8988T (cell line): ENCODE measurements at places on chromosomes 13 and 19.

- DNase-seq: no peak
These were observed 34.5 kb upstream of the UQCRFS1 start for GRCh38 chr19:29247471-29247870.

DNA sequence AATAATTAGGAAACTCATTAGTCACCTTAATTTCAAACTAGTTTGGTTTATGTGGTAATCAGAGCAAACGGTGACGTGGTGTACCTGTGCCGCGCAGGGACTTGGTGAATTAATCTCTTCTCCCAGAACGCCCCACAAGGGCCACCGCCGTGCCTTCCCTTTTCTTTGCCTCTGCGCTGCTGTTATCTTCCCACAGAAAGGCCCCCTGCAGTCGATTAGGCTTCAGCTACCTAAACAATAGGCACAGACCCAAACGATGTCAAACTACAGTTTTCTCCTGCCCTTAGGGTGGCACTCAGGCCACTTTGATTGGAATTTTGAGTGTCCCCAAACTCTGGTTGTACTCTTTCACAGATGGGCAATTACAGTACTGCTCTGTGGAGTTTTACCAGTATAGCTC lies 115.5 kb downstream of the GGACT start:
- no peak for DNase-seq

DNA sequence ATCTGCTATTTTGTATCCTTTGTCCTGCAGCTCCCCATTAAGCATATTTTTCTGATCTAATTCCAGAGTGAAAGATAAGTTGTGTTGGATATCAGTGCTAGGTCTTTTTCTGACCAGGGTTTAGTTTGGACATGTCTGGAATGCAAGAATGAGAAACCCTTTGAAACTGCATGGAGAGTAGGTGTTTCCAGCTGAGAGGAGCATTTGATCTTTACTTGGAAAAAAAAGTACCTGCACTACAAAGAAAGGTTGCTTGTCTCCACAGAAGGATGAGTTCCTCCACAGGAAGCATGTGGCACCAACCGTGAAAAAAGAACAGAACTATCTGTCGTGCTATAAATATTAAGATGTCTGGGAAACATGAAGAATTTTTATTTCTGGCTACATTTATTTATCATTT lies 36.6 kb upstream of the MED4 start:
- DNase-seq: no peak

GRCh38 chr19:58513213-58513693 lies 1.5 kb upstream of the SLC27A5 start:
- DNase-seq: no peak

DNA sequence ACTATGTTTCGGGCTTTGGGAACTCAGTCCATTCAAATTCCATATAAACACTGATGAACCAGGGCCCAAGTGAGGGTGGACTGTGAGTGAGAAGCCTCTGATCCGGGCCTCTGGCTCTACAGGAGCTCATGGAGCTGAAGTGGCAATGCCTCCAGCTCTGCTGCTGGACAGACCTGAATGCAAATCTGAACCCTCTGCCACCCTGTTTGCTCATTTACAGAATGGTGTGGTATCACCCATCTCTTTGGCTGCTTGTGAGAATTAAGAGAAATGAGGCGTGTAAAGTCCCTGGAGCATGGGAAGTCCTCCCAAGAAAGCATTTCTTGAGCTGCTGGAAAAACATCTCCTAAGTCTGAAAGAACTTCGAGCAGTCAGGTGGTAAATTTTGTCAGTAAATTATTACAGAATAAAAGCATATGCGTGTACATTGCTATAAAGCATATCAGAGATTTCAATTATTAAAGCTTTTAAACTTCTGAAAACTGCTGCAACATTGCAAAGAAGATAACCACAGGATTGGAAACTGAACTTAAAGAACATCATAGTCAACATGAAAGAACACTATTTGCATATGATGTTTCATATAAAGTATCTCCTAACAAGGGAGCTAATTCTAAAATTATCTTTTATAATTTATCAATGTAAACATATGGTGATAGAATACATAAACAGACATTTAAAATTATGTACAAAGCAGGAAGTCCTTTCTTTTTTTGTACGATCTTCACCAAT lies 369.0 kb downstream of the UQCRFS1 start:
- DNase-seq: no peak

- no peak for DNase-seq
These were observed 3.3 kb downstream of the REX1BD start for GRCh38 chr19:18591735-18592385.

GRCh38 chr13:113666329-113666670 lies 719 bp upstream of the GRK1 start:
- no peak for DNase-seq

DNA sequence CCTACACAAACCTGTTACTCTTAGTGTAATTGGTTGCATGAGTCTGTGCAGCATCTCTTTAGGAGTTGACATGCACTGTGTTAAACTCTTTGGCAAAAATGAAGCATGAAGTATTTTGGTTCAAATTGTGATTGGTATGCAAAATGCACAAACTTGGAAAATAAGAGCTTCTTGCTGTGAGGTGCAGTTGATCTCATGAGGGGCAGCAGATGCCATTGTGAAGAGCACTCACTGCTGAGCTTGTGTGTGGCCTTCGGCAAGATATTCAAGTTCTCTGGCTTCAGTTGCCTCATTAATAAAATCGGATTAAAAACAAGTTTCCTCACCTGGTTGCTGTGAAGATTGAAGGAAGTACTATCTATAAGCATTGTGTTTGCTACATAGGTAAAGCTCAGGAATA lies 142.3 kb downstream of the KATNAL1 start:
- DNase-seq: no peak

DNA sequence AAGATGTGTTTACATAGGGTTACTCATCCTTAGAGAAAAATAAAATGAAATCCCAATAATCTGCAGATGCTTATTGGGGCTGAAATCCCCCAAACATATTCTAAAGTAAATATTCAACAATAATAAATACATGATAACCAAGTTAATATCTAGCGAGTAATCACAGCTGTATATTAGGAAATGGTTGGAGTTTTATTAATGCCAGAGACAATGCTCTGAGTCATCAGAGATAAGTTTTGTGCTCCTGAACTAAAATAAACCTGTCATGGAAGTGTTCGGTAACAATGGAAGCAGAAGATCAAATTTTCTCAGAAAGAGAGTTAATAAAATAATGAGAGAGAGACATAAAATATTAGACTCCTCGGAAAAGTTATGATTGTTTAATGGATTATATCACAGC lies 31.4 kb downstream of the FLT1 start:
- no peak for DNase-seq

DNA sequence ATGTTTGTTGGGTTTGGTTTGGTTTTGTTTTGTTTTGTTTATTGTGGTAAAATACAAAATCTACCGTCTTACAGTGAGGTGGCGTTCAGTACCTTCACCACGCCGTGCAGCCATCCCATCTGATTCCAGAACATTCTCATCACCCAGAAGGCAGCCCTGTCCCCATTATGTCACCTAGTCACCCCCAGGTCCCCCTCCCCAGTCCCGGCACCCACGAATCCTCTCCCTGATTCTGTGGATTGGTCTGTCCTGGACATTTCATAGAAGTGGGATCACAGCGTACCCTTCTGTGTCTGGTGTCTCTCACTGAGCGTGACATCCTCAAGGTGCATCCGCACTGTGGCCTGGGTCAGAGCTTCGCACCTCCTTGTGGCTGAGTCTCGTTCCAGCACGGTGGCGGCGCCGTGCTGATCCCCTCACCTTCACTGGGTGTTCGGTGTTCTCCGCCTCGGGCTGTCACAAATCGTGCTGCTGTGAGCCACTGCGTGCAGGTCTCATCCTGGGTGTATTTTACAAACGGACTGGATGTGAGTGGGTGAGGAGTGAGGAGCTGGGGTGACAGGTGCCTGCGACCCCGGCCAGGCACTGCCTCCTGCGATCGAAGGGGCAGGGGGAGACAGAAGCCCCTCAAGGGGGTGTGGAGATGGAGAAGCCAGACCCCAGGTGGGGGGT lies 580 bp upstream of the TEKTIP1 start:
- DNase-seq: no peak

DNA sequence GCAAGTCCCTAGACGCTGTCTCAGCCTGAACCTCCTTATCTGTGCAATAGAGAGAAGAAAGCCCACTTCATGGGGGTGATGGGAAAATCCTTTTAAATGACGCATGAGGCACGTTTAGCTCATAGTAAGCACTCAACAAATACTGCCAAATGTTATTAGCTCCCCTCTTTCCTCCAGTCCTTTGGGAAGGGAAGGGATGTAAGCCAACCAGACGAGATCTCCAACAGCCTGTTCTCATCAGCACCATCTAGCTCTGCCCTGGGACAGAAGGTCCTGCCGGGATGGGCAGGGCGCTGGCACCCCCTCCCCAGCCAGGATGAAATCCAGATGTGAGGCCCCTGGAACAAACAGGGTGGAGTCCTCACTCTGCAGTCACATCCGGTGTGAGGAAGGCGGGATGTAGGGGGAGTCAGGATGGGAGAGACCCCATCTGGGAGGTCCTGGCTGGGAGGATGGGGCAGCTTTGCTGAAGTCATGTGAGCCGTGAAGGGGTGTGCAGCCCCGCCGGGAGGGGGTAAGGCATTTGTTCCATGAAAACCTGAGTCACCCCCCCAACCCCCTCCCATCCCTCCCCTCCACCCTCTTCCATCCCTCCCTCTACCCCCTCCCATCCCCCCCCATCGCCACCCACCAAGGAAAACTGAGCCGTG lies 4.6 kb downstream of the S1PR2 start:
- no peak for DNase-seq

DNA sequence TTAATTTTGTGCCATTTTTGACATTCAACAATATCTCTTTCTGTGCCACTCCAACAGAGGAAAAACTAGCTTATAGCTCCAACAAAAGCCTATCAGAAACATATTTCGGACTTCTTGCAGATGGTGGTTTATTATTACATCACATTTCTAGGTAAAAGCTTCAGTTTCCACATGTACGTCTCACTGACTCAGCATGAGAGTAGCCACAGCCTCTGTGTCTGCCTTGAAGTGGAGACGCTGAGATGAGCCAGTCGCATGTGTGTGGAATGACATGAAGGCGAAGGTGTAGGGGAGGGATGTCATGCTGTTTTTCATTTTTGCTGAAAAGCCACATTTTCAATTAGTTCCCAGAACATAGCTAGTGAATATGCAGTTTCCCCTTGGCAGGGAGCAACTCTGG lies 598.6 kb downstream of the EFNB2 start:
- no peak for DNase-seq

GRCh38 chr13:29582171-29582570 lies 13.3 kb downstream of the SLC7A1 start:
- DNase-seq: no peak

DNA sequence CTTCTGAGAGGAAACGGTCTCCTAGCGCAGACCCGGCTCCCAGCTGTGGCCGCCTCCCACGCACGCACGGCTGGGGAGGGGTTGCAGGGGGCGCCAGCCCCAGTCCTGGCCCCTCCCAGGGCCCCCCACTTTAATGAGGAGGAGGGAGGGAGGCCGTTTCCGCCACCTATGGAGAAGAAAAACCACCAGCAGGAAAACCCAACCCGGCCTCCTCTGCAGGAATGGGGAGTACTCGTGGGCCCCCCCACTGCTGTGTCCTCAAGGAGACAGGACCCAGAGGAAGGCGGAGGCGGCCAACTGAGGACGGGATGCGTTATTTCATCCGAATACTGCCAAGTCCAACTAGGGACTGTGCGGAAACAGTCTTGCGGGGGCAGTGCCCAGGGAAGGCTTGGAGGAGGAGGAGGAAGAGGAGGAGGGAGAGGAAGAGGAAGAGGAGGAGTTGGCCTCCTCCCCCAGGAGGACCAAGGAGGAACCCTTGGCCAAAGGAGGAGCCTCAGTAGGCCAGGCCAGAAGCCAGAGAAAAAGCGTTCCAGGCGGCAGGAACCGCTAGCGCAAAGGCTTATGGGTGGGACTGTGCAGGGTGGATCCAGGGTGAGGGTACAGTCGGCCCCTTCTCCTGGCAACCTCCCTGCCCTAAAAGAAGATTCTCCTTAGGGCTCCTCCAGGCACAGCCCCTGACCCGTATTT lies 3.9 kb upstream of the SSBP4 start:
- no peak for DNase-seq

DNA sequence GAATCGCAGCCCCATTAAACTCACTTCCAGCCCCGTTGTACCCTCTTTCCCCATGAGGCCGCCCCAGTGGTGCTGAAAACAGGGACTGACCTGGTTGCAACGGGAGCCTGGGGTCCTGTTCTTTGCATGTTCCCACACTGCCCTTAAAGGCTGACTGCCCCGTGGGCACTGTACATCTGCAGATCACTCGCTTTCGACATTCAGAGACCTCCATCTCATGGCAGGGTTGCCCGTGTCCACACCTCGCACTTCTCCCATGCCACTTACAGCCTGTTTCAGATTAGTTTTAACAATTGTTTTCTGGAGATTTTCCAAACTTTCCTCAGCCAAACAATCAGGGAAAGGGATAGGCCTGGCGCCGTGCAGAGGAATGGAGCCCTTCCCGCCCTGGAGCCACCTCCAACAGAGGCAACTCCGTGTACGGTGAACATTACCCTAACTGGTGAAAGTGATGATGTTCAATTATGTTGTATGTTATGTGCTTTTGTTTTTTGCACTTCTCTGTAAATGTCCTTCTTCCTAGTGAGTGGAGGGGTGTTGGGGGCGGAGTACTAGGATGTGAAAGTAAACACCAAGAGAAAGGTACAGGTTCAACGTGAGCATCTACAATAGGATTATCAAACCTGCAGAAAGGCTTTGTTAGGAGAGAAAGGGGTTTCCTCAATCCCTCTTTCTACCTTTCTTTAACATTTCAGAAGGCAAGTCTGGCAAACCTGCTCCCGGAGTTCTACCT lies 262.8 kb downstream of the FOXO1 start:
- no peak for DNase-seq

DNA sequence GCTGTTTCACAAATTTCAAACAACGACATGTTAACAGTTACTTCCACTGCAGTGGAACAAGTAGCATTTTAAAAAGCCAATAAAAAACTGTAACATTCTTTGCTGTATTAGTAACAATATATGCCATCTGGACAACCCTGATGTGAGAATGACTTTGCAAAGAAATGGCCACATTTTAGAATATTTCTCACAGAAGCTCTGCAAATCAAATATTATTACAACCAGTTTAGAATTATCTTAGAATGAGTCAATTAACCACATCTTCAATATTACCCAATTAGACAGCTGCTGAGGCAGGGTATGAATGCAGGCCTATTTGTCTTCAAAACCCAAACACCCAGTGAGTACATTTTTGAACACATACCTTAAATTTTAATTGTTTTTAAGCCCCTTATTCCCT lies 3.2 kb downstream of the ZNF699 start:
- no peak for DNase-seq

GRCh38 chr13:77696006-77696878 lies 1.2 kb upstream of the SLAIN1 start:
- no peak for DNase-seq

- DNase-seq: peak; percentile 27
These were observed 8.9 kb upstream of the CYP4F3 start for GRCh38 chr19:15631817-15632216.

GRCh38 chr19:42109896-42110295 lies 22.4 kb downstream of the POU2F2 start:
- DNase-seq: no peak

DNA sequence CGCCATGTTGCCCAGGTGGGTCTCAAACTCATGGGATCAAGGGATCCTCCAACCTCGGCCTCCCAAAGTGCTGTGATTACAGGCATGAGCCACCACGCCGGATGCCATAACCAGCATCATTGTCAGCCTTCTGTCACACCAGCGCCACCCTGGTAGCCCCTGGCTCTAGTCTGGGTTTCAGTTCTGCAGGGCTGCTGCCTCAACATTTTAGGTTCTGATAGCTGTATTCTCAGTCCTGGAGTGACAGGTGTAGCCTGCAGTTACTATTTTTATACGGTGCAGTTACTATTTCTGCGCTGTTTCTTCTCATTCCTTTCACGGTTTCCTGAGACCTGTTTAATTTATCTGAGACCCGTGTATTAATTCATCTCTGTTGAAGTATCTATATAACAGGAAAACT lies 57.1 kb downstream of the TRPM4 start:
- no peak for DNase-seq
